ENCODE measurements at places on chromosomes 11 and 22. TPM values are rescaled to one million over a fixed set of nuclear protein-coding genes. Genes with fewer than 3 reads are reported as not detected.

- peak; percentile 51 for DNase-seq
Observed at GRCh38 chr22:29377979-29378378, 10.4 kb downstream of the AP1B1 start.

DNA sequence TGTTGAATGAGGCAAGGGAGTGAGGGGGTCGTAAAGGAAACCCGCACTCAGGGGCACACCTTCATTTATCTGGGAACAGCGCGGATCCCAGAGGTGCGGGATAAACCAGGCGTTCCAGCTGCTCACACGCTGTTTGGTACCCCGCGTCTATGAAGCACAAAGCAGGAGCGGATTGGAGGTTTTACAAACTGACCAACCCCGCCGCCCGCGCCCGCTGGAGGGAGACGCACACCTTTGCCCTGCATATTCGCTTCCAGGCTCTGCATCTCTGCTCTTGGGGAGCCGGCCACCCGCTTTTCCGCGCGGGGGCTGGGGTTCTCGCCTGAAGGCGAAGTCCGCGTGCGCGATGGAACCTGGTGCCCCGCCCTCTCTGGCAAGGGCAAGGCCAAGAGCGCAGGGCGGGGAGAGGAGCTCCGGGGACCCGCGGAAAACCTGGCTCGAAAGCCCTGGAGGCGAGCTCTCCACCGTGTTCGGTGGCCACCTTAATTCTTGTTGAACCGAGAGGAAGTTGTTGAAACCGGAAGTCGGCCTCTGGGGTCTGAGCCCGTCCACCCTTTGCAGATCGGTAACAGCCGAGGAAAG lies 6.8 kb upstream of the ALX4 start:
- DNase-seq = no peak

KREMEN1 gene
- 10.6 TPM for total RNA-seq

CTSF gene
- 44.2 TPM for total RNA-seq

ZBTB16 gene
- 196 TPM for total RNA-seq

XRRA1 gene
- 23.4 TPM for total RNA-seq

GRCh38 chr22:37186228-37186996 lies 1.6 kb downstream of the C1QTNF6 start:
- DNase-seq = no peak

- no peak for DNase-seq
Observed at GRCh38 chr11:72975778-72976521, 161.7 kb downstream of the ATG16L2 start.

DNA sequence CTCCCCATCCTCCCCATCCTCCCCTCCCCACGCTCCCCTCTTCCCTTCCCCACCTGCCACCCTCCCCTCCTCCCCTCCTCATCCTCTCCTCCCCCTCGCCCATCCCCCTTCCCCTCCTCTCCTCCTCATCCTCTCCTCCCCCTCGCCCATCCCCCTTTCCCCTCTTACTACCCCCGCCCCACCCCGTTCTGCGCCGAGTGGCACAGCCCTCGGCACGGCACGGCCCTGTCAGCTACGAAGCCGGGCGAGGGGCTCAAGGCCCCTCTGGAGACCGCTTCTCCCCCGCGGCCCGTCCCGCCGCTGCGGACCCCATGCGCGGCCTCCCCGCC lies 449.9 kb downstream of the OPCML start:
- DNase-seq = no peak

DNA sequence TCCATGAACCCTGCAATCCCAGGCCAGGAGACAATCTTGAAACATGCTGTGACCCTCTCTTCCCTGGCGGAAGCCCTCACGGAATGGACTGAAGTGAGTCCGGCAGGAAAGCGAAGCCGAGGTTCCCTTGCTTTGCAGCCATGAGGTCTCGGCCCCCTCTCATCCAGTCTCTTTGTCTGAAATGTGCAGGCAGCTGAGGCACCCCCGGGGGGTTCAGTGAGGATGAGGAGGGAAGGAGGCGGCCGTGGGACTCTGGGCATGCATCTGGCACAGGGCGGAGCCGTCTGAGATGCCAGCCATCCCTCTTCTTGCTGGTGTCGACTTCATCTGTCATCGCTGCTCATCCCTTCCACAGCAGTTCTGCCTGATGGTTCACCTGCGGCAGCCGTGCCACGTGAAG lies 1485.7 kb downstream of the BRD1 start:
- no peak for DNase-seq

DNA sequence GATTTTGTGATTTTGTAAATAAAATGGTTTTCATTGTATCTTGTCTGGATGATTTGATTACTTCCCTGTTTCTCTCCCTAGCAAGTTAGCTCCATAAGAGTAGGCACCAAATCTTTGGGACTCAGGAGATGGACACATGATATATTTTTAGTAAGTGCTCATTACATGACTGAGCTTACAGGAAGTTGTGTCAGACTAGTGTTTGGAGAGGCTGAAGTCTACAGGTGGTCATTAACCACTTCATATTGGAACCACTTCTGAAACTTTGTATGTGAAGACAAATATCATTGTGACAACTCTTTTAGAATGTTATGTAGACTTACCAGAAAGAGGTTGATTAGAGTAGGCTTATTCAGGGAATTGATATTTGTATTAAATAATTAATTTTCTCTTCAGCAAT lies 19.1 kb downstream of the ARHGAP42 start:
- no peak for DNase-seq

EFCAB6 gene
- total RNA-seq = 1.3 TPM

DNA sequence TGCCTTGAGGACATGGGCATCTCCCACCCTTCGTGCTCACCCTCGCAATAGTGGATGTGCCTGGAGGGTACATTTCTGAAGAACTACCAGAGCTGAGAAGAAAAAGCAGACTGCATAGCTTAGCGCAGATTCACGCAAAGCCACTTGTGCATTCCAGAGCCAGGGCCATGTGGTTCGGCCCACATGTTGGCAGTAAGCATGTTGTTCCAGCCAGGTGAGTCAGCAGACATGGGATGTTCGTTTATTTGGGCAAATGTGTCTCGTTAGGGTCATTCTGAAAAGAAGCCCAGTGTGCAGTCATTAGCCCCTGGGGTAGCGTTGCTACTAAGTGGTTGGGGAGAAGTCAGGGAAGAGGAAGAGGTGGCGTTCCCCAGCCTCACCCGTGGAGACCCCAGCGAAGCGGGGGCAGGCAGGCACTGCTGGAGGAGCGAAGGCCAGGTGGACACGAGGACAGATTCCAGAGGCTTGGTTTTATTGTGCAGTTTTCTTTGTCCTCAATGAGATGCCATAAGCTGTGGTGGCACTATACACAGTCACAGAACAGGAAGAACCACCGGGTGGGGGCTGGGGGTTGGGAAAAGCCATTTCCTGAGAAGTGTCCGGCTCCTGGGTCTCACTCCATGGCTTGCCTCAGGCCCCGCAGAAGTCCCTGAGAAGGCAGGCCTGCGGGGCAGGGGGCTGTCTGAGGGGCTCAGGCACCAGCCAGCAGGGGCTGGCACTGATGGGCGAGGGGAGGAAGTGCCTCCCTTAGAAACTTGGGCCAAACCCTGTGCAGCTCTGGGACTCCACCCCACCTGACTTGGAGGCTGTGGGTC lies 5.0 kb downstream of the THY1 start:
- DNase-seq = peak; percentile 85

DNA sequence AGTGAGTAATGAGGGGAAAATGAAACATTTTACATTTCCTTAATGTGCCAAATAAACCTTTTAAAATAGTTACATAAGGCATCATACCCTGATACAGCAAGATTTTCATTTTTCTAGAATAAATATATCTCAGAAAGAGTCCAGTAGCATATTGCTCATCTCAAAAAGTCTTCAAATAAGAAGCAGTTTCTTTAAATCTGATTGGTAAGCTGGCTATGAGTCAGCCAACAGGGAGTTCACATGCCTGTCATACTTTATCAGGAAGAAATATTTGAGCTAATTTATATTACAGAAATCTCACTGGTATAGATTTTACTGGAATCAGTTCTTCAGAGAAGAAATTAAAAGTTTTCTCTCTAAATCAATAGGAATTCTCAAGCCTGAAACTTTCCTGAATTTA lies 258.1 kb downstream of the C11orf87 start:
- no peak for DNase-seq

DNA sequence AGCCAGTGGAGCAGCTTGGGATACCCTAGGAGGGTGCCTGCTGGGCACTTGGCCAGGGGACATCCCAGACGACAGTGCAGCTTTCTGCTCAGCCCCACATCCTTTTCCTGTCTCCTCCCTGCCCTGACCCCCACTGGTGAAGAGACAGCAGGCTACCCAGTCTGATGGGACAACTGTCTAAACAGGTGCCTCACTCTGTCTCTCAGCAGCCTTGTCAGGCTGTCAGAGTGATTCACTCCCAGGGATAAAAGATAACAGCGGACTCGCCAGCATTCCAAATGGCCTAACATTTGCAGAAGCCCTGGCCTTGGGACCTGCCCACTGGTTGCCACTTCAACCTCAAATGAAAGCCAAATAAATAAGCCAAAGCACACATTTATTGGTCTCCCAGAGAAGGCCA lies 318.6 kb upstream of the PLET1 start:
- no peak for DNase-seq

Measured in mesenteric fat pad (tissue), 1 donor.